ENCODE measurements at places on chromosomes 2 and 18.
A peak's percentile ranks its signal among the peaks of the same experiment; 100 is the strongest.

GRCh38 chr2:38037757-38038621 lies 38.0 kb downstream of the CYP1B1 start:
- DNase-seq = peak; percentile 75

GRCh38 chr2:190527214-190527613 lies 7.3 kb downstream of the NEMP2 start:
- no peak for DNase-seq

DNA sequence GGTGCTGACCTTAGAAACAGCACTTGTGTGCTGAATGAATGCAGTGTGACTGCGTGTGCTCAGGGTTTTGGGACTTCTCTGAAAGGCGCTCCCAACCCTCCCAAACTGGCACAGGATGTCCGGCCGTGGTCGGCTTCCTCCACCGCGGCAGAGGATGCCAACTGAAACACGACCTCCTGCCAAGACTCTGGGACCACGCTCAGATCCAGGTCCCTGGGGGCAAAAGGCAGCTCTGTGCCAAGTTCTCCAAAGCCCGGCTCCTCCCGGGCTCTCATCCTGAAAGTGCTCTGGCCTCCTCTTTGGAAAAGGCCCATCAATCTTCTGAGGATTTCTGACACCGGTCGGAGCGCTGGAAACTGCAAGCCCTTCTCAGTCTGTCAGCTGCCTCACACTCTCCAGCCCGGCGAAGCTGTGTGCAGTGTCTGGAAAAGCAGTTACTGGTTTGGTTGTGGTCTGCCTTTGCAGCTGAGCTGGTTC lies 32.3 kb upstream of the ZBTB7C start:
- peak; percentile 53 for DNase-seq

- no peak for DNase-seq
These were observed 848.0 kb upstream of the FAM98A start for GRCh38 chr2:34447097-34447496.

DNA sequence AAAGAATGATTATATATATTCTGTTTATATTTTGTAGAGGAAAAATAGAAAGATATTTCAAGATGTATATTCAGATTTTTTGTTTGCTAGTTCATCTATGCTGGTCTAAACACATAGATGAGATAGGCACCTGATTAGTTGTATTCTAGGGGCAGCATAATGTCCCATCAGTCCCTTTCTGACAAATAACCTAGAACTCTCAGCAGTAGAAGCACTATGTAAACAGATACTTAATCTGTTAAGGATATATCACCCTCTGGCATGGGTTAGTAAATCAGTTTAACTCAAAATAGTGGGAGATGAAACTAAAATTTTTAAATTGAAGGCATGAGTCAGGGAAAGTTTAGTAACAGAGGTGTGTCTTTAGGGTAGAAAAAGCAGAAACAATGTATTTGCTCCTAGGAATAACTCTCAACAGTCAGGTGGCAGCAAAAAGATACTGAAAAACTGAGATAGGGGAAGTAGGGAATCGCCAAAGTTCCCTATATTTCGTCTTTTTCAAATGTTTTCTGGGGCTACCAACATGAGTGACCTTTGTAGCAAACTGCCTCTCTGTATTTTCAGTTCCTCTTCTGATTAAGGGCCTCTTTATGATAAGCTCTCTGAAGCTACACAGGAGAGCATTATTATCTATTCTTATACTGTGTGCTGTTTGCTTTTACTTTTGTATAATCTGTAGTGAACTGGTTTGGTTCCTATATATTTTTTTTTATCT lies 5.7 kb downstream of the PPP1R1C start:
- no peak for DNase-seq

DNA sequence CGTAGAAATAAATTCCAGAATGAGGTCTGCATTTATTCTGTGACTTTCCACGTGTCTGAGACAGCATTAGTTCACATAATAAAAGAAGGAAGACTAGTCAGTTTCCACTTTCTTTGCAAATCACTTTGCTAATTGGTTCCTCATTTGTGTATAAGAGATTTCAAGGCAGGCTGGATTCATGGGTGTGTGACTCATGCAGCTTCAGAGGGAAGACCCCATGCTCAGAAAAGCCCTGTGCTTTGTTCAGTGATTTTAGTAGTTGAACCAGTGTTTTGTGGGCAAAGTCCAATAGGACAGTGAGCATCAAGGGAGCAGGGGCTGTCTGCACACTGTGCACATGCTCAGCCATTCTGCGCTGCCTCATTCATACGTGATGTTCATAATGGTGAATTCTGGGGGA lies 297.8 kb downstream of the DLGAP1 start:
- no peak for DNase-seq

DNA sequence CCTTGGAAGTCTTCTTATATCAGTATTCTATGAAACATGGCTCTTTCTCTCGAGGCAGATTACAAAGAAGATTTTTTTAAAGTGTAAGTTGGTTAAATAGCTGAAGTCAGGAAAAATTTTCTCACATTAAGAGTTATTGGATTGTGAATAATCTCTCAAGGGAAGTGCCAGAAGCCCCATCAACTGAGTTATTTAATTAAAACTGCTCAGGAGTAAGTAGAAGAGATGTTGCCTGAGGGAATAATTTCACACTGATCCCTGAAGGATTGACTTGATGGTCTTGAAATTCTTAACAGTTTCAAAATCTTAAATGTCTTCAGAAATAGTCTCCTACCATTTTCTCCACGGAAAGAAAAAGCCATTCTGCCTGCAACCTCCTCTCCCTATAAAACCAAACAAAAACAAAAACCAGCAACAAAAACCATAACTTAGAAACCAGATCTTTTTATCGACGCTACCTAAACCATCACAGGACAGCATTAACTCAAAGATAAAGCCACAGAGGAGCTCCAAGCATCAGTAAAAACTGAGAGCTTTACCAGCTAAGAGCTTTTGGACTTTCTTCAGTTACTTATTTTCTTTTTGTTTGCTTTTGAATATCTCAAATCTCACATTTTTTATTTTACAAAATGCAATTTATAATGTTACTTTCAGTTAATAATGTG lies 12.9 kb downstream of the CD226 start:
- no peak for DNase-seq

Measured in right kidney (tissue), 9 donors.